PC-9 (cell line): ENCODE measurements at places on chromosomes 2 and 18. TPM values are rescaled to one million over a fixed set of nuclear protein-coding genes. Genes with fewer than 3 reads are reported as not detected.

The WDCP gene
- 7.9 and 13.5 TPM in 2 replicates for total RNA-seq

The TMEM178A gene
- total RNA-seq: 2.8 and 2.9 TPM in 2 replicates

The RESP18 gene
- not detected in 2 replicates for total RNA-seq

The STARD6 gene
- total RNA-seq: not detected in 2 replicates

The VAMP5 gene
- 7.2 and 7.4 TPM in 2 replicates for total RNA-seq

The THOC1 gene
- total RNA-seq: 50.8 and 55.6 TPM in 2 replicates

The TUBA3E gene
- total RNA-seq: not detected in 2 replicates

The NCOA1 gene
- total RNA-seq: 9.1 and 11.6 TPM in 2 replicates

The DIPK1C gene
- not detected in 2 replicates for total RNA-seq

The CHRNA1 gene
- not detected in 2 replicates for total RNA-seq

The WNT10A gene
- total RNA-seq: 1.2 and 2.3 TPM in 2 replicates

The NT5C1B gene
- total RNA-seq: not detected in 2 replicates

The TRPM8 gene
- 0.48 and 2.1 TPM in 2 replicates for total RNA-seq
